Activated effector memory CD4-positive, alpha-beta T cell treated with Interleukin-2 at 50 U/mL for 16 hours (primary cell): ENCODE measurements at places on chromosomes 4 and X.

- no peak for DNase-seq
These were observed 62.0 kb upstream of the NAF1 start for GRCh38 chr4:163228648-163229047.

- no peak for DNase-seq
These were observed 179.7 kb downstream of the AMELX start for GRCh38 chrX:11472879-11473278.

DNA sequence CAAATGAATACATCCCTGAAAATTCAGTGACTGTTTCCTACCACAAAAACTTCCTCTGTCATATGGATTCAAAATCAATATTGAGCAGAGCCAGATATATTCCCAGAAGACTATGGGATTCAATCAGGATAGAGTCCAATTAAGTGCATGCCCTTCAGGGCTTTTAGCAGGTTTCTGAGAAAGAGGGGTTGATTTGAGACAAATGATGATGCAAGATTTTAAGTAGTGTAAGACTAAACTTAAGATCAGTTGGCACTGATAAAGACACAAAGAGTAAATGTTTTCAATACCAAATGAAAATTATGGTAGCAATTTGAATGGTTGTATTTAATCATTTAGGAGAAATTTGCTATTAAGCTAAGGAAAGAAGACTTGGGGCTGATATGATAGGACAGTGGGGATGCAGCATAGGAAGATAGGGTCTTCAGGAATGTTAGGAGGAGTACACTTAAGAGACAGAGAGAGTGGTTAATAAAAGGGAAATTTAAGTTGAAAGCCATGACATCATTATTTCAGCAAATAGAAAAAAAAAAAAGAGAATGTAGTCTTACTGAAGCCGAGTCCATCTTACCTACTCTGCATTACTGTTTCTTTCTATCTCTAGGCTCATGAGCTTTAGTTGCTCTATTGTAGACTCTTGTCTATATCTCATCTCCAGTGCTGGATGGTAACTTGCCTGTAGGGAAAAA is 32.0 kb upstream of the XK start:
- DNase-seq, result no peak

DNA sequence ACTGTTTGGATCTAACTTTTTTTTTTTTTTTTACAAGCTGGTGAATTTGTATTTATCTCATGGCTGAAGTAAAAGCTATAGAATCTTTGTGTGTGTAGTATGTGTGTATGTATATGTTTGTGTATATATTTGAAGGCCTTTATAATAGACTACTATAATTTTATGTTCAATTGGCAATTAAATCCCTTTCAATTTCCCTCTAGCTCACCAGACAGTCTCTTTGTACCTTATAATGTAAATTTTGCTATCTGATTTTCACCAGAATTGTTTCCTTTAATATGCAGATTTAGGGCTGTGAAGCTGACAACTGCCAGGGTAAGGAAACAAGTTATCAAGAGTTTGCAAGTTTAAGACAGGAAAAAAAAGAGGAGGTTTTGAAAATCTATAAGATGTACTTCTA is 33.1 kb upstream of the MTMR8 start:
- DNase-seq, result no peak

- no peak for DNase-seq
These were observed 10.5 kb upstream of the ZNF330 start for GRCh38 chr4:141210168-141210567.

- DNase-seq, result no peak
These were observed 6.9 kb upstream of the AFF1 start for GRCh38 chr4:86927843-86928395.

- DNase-seq, result no peak
These were observed 207.3 kb downstream of the HS6ST2 start for GRCh38 chrX:132751063-132751690.

DNA sequence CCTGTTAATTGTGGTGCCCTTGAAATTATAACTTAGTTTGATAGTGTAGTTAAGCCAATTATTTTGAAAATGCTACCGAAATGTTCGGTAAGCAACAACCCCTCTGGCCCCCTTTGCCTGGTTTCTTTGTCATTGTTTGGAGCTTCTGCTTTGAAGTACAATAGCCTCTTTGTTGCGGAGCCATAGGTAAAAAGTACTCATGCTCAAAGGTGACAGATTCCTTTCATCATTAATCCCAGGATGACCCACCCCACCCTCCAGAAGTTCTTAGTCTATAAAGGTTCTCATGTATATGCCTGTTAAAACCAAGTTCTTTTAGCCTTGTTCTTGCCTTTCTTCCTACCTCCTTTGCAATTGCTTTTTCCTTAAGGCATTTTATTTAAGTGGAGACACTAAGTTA is 42.4 kb upstream of the SMARCAD1 start:
- DNase-seq, result no peak

DNA sequence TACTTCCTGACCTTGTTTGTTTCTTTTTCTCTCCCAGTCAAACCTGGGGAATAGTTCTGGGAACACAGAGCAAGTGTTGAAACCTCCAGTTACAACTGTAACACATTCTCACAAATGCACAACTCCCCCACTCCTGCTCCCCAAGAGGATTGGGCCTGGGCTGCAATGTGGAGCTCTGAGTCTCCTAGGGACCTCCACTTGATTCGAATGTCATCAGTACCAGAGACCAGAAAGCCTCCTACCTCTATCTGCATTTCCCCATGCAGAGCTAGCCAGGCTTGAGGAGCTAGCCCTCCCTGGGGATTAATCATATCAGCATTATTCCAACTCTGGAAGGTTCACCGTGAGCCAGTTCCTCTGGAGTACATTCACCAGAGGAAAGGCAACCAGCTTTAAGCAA is 41.7 kb upstream of the CITED1 start:
- no peak for DNase-seq

DNA sequence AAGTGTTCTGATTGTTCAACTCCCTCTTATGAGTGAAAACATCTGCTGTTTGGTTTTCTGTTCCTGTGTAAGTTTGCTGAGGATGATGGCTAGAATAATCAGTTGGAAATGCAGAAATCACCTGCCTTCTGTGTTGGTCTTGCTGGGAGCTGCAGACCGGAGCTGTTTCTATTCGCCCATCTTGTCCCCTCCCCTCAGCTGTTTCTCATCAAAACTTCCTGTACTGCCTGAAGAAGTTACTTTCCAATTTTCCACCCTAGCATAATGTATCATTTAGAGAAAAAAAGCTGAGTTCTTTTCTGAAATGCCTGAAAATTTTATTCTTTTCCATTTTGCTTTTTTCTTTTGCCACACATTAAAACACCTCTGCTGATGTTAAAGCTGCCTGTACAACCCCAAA is 167.6 kb downstream of the TEX13A start:
- no peak for DNase-seq

DNA sequence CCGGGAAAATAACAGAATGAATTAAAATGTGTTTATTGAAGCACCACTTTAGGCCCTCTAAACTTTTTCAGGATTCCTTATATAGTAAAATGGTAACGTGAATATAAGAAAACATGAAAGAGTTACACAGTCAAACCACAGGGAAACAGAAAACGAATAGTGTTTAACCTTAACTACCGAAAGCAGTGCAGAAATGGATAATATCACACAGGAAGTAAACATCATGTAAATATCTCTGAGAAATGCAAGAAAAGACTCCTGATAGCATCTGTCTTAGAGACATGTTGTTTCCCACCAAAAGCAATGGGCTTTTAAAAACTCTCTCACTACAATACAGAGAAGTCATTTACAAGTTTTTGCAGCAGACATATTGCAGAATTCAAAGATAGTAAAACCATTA is 323.9 kb upstream of the CXXC4 start:
- DNase-seq, result no peak

DNA sequence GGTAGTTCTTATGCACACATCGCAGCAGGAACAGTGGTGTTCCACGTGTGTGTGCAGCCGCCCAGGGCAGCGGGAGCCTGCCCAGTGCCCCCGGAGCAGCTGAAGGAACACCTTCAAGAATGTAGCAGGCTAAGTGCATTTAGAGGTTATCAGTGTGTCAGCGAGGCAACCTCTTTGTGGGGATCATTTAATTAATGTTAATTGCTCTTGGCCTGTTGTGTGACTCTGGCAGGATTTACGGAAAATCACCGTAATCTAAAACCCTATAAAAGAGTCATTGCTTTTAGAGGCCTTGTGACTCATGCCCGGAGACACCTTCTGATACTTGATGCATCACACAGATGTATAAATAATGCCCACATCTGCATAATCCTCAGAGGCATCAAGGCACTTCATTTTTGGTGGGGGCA is 47.3 kb upstream of the GATB start:
- no peak for DNase-seq

DNA sequence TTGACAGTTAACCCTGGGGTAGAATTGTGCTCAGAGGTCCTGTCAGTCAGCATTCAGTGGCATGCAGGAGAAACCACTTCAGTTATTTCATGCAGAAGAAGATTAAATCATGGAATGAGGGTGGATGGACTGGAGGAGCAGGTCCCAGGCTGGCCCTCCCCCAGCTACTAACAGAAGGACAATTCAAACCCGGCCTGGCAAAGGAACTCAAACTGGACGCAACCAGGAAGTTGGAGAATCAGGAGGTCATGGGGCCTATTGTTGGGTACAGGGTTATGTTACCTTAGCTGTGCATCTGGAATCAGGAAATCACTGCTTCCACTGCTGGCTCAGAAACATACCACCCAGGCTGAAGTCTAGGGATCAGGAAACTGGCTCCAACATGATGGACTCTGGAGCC is 121.4 kb downstream of the GPAT3 start:
- DNase-seq, result no peak

- DNase-seq, result no peak
These were observed 204.1 kb downstream of the BCOR start for GRCh38 chrX:39893417-39894338.

DNA sequence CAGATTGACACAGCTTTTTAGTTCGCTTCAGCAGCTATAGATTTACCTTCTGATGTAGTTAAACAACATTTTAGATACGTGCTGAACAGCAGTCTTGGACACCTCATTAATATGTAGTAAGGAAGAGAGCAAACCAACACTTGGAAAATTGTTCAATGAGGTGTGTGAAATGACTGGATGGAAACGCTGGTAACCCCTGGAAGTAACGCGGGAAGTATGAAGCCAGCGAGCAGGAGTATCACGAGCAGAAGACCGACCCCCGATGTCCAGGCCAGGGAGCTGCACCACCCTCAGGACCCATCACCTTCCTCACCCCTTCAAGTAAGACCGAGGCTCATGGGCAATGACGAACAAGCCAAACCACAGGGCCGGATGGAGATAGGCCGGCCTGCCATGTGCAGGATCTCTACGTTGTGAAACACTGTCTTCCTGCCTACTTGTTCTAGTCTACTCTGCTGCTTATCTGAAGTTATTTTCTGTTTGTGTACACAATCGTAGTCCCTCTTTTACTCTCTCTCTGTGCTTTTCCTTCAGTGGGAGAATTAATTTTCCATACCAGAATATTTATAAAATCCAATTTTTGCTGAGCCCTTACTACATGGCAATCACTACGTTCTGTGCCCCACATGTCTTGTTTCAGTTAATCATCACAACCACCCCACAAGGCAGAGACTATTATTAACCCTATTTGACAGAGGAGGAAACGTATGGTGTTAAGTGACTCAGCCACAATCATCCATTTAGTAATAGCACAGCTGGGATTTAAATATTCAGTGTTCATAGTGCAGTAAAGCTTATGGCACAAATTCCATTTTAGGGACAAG is 221.7 kb downstream of the APBB2 start:
- DNase-seq, result no peak

- no peak for DNase-seq
These were observed 72.0 kb upstream of the DHRSX start for GRCh38 chrX:2572740-2573139.

DNA sequence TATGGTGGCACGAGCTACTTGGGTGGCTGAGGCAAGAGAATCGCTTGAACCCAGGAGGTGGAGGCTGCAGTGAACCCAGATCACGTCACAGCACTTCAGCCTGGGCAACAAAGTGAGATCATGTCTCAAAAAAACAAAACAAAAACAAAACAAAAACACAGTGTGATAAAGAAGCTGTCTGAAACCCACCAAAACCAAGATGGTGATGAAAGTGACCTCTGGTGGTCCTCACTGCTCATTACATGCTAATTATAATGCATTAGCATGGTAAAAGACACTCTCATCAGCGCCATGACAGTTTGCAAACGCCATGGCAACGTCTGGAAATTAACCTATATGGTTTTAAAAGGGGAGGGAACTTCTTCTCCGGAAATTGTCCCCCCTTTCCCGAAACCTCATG is 29.4 kb upstream of the OPHN1 start:
- DNase-seq, result no peak

GRCh38 chr4:57370691-57371090 is 260.5 kb upstream of the IGFBP7 start:
- no peak for DNase-seq

DNA sequence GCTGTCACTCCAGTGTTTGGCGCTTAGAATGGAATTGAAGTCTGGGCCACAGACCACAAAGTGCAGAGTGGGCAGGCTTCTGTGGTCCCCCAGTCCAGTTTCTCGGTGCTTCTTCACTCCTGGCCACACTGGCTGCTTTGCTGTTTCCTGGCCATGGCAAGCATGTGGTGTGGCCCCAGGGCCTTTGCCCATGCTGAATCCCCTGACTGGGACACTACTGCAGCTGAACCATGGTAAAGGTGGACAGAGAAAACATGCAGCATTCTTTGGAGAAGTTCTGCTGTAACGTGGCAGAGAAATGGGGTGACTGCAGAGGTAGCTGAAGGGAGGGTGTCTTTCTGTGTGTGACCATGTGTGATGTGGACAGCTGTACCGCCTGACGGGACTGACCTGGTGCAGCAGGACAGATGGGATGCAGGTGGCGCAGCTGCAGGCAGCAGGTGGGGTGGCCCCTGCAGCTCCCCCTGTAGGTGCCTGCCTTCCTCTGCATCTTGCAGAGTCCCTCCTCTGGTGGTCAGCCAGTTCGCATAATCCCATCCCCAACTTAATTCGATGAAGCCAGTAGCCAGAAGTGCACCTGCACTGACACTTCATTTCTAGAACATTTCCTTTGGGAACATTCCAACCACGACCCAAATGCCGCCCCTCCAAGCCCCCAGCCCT is 13.2 kb upstream of the S100P start:
- DNase-seq, result no peak

- DNase-seq, result no peak
These were observed 61.2 kb downstream of the STARD8 start for GRCh38 chrX:68708503-68709290.

- no peak for DNase-seq
These were observed 448.6 kb downstream of the ZIC3 start for GRCh38 chrX:138014577-138014976.

DNA sequence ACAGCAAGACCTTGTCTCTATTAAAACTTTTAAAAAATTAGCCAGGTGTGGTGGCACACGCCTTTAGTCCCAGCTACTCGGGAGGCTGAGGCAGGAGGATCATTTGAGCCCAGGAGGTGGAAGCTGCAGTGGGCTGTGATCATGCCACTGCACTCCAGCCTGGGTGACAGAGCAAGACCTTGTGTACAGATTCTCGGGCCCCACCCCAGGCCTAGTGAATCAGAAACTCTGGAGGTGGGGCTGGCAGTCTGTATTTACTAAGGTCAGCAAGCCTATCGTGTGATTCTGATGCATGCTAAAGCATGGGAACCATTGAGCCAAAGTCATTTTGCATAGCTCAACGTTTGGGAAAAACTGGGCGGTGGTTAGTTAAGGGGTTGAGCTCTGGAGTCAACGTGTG is 3.5 kb downstream of the S100G start:
- DNase-seq, result no peak

- DNase-seq, result peak; percentile 43
These were observed 2.5 kb downstream of the CACNA1F start for GRCh38 chrX:49230500-49231232.
